Progenitor cell of endocrine pancreas (in vitro differentiated cells): ENCODE measurements at places on chromosomes 3 and 15. TPM values are rescaled to one million over a fixed set of nuclear protein-coding genes. Genes with fewer than 3 reads are reported as not detected.

DNA sequence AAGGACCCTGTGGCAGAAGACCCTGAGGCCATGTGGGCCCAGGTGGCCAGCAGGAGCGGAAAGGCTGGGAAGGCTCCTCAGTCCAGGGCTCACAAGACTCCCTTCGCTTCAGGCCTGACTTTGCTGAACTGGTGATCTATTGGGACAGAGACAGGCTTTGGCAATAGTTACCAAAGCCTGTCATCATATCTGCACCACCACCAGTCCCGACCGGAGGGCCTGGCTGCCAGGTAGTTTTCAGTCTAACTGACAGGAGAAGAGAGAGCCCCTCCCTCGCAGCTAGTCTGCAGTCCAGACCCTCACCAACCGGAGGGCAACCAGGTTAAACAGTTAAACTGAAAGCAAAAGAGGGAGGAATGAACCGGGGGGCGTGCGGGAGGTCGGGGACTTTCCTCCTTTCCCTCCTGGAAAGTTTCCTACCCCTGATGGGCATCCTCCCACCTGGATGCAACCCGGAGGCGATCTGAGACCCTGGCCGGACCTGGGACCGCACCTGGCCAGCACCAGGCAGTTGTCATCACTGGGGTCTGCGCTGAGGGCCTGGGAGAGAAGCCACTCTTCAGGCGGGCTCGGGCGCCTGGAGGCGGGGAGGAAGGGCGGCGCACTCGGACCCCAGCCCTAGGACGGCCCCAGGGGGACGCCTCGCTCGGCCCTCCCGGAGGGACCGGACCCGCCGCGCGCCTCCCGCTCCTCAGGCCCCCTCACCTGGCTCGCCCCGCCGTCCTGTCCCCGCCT is 435 bp downstream of the RAB27A start:
- H3K4me3 ChIP-seq: peak overlapping the region; percentile 81
- H3K4me1 ChIP-seq: peaks cover 5% of the 10 kb centered on the region

DNA sequence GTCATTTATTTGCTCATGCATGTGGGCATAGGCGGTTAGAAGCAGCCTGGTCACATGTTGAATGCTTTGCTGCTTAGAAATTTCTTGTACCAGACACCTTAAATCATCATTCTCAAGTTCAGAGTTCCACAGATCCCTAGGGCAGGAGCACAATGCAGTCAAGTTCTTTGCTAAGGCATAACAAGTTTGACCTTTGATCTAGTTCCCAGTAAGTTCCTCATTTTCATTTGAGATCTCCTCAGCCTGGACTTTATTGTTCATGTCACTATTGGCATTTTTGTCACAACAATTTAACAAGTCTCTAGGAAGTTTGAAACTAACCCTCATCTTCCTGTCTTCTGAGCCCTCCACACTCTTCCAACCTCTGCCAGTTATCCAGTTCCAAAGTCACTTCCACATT is 22.8 kb downstream of the HGD start:
- no peak overlapping the region for H3K27ac ChIP-seq
- no peaks in the 10 kb centered on the region for H3K27me3 ChIP-seq
- DNase-seq: no peak
- no peak overlapping the region for H3K4me3 ChIP-seq
- H3K4me1 ChIP-seq: no peaks in the 10 kb centered on the region
- H3K36me3 ChIP-seq: peaks cover 3% of the 10 kb centered on the region

- no peak for DNase-seq
- H3K4me3 ChIP-seq: no peak within 1 kb of the TSS
- peaks cover 12% of the 10 kb centered on the region for H3K27me3 ChIP-seq
- H3K27ac ChIP-seq: no peak within 1 kb of the TSS
- H3K4me1 ChIP-seq: no peaks in the 10 kb centered on the region
These were observed at the start of gene LMAN1L for GRCh38 chr15:74812533-74812932. TSS of gene LMAN1L (plus strand) at chr15:74812835. CDS start at chr15:74812855, 20 bp downstream.

DNA sequence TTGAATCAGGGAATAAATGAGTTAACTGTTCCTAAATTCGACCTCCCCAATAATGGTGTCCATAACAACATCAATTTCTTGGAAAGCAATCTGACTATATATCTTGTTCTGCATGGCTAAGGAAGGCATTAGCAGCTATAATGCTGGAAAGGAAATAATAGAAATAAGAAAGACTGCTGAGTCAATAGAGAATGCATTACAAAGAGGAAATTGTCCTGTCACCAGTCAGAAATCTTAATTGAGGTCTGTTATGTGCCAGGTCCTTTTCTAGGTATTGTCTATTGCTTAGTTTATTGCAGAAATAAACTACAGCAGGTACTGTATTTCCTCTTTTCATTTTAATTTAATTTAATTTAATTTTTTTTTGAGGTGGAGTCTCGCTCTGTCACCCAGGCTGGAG is 5.9 kb upstream of the PPP1R2 start:
- DNase-seq: no peak
- peaks cover 17% of the 10 kb centered on the region for H3K4me1 ChIP-seq
- no peak overlapping the region for H3K4me3 ChIP-seq
- peaks cover 31% of the 10 kb centered on the region for H3K27me3 ChIP-seq

DNA sequence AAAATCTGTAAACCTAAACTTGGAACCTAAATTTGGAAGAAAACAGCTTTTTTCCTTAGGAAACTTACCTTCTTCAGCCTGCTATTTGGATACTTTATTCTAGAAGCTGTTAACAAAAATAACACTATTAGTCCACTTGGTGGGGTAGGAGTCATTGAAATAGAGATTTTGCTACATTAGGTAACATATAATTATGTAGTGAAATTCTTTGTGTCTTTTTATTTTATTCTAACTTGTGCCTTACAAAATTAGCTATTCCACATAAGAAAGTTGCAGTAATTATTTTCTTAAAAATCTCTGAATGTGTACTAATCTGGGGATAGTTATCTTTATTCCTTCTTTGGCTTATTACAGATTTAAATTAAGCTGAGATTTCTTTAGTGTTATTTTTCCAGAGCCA is 360.4 kb upstream of the ROBO2 start:
- H3K4me1 ChIP-seq: peaks cover 8% of the 10 kb centered on the region
- H3K36me3 ChIP-seq: no peaks in the 10 kb centered on the region
- no peak overlapping the region for H3K4me3 ChIP-seq
- H3K27ac ChIP-seq: no peak overlapping the region
- no peaks in the 10 kb centered on the region for H3K27me3 ChIP-seq
- DNase-seq: no peak

GRCh38 chr15:101540480-101541239 is 51.2 kb upstream of the PCSK6 start:
- H3K36me3 ChIP-seq: no peaks in the 10 kb centered on the region
- no peak overlapping the region for H3K27ac ChIP-seq
- no peak for DNase-seq
- H3K27me3 ChIP-seq: peaks cover 19% of the 10 kb centered on the region
- no peak overlapping the region for H3K4me3 ChIP-seq

DNA sequence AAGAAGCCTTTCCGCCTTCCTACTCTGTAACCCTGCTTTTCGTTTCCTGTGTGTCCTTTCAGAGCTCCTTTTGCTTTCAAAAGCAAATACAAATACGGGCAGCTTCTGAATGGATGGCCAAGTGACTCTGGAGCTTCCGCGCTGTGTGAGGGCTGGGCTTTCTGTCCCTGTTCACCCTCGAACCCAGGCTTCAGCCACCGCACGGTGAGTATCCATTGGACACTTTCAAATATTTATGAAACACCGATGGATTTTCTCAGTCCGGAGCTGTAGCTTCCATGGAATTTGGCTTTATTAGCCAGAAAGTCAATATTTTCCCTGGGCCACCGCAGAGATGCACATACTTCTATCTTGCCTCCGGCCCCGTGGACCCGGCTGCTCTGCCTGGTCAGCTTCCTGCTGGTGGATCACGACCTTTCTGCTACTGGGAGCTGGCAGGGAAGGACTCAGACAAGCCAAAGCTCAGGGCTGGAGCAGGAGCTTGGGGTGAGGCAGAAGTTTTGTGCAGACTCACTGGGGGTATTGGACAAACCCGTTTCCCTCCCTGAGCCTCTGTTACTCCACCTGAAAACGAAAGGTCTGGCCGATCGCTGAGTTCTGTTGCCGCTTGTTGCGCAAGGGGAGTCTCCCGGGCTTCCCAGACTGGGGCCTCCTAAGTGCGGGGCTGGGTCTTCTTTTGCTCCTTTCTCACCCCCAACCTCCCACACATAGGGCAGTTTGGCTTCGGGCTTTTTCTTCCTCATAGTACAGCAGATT is 63.6 kb downstream of the LINGO1 start:
- H3K4me3 ChIP-seq: peak overlapping the region; percentile 7
- no peaks in the 10 kb centered on the region for H3K36me3 ChIP-seq
- peaks cover 7% of the 10 kb centered on the region for H3K27me3 ChIP-seq
- H3K27ac ChIP-seq: peak overlapping the region; percentile 90
- H3K4me1 ChIP-seq: peaks cover 36% of the 10 kb centered on the region
- no peak for DNase-seq

GRCh38 chr15:25464784-25465183 is 26.0 kb upstream of the UBE3A start:
- H3K36me3 ChIP-seq: no peaks in the 10 kb centered on the region
- no peak overlapping the region for H3K4me3 ChIP-seq
- H3K4me1 ChIP-seq: no peaks in the 10 kb centered on the region
- H3K27me3 ChIP-seq: peaks cover 4% of the 10 kb centered on the region
- DNase-seq: no peak
- no peak overlapping the region for H3K27ac ChIP-seq

GRCh38 chr3:125051715-125052581 is 3.8 kb downstream of the HEG1 start:
- peaks cover 14% of the 10 kb centered on the region for H3K4me1 ChIP-seq
- no peak overlapping the region for H3K27ac ChIP-seq

GRCh38 chr3:105857601-105858000 is 11.2 kb downstream of the CBLB start:
- no peak overlapping the region for H3K27ac ChIP-seq
- H3K27me3 ChIP-seq: no peaks in the 10 kb centered on the region
- no peak for DNase-seq
- H3K36me3 ChIP-seq: peaks cover 27% of the 10 kb centered on the region
- H3K4me3 ChIP-seq: no peak overlapping the region
- H3K4me1 ChIP-seq: peaks cover 2% of the 10 kb centered on the region

DNA sequence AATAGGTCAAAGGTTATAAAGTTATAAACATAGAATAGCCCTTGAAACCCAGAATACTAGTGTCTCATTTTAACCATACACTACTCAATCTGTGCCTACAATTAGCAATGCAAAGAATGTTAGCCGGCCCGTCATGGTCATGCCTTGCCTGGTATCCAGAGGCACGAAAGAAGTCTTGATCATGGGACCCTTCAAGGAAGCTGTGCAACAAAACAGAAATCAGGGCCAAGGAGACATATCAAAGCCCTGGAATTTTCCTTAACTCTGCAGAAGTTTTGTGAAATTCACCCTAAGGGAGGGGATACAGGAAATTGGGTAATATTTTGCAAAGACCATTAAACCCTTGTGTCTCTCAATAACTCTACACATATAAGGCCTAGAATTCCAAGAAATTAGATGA is 482.4 kb downstream of the ROBO1 start:
- no peaks in the 10 kb centered on the region for H3K36me3 ChIP-seq
- no peaks in the 10 kb centered on the region for H3K4me1 ChIP-seq
- H3K27ac ChIP-seq: no peak overlapping the region
- DNase-seq: no peak
- no peaks in the 10 kb centered on the region for H3K27me3 ChIP-seq

DNA sequence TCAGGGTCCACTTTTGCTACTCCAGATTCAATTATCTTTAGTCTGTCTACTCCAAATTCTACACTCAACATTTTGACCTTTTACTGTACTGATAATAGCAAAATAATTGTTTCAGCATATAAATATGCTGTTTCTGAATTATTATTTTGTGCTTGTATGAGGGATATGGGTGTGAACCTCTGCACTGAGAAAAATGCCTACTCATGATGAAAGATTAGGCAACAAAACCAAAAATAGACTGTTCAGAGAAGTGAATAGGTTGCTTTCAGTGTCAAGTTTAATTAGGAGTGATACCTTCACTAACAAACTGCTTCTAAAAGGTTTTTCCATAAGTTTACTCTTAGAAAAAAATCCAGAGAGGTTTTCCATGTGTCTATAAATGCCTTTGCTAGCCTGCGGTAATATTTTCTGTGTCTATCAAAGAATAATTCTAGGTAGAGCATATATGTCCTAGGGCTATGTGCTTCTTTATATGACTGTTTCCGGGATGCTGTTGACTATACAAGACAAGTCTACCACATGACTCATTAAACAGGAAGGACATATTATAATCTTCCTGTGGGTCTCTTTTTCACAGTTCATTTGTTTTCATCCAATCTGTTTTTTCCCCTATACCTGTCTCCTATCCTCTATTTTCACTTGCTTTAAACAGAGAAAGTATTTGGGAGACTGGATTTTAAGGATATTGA is 218.5 kb upstream of the TTC14 start:
- no peaks in the 10 kb centered on the region for H3K36me3 ChIP-seq
- no peaks in the 10 kb centered on the region for H3K4me1 ChIP-seq
- no peak for DNase-seq
- no peak overlapping the region for H3K27ac ChIP-seq

GRCh38 chr3:124831628-124832199 is 55.5 kb downstream of the ITGB5 start:
- H3K4me3 ChIP-seq: no peak overlapping the region
- peaks cover 30% of the 10 kb centered on the region for H3K4me1 ChIP-seq

DNA sequence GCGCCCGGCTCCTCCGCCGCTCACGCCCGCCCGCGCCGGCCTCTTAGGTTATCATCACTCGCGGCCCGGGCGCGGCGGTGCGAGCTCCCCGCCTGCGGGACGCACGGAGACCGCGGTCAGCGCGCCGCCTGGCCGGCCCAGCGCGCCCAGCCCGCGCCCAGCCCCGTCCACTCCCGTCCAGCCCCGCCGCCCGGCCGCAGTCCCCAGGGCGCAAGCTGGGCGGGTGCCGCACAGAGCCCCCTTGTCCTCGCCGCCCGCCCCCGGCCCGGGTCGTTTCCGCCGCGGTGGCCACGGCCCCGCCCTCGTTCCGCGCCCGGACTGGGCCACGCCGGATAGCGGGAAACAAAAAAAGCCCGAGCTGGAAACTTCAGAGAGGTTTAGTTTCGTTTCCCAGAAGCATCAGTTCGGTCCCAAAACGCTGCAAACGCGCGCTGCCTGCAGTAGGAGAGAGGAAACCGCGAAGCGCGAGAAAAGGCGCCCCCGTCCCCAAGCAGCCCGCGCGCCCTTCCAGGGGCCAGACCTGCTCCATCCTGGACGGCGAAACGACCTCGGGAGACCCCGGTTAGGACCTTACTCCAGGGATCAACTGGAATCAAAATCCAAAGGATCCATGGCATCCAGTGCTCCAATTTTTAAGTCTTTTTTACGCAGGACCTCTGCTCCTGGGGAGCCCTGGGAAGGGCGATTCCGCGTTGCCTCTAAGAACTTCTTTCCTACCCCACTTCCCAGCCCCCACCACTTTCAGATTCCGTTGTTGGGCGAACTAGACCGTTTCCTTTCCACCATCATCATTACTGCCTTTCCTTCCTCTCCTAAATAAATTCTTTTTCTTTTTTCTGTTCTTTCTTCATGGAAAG is at the start of gene ATP10A:
ATP10A (minus strand) TSS at position 217 of the 857 bp plus-strand sequence. CDS start 231 bp downstream, outside the sequence.
- H3K27ac ChIP-seq: no peak within 1 kb of the TSS
- peak; percentile 15 for DNase-seq
- peak within 1 kb of the TSS; percentile 71 for H3K4me3 ChIP-seq
- H3K36me3 ChIP-seq: no peaks in the 10 kb centered on the region

The MME gene
- 0.93 TPM in 2 replicates for total RNA-seq

The FBXW12 gene
- 0.20 and 0.38 TPM in 2 replicates for total RNA-seq

The CCDC13 gene
- total RNA-seq: 2.3 and 2.5 TPM in 2 replicates

The MUC4 gene
- 0.44 and 0.60 TPM in 2 replicates for total RNA-seq
